Left colon (tissue), 2 donors: ENCODE measurements at places on chromosomes 2 and 18.

DNA sequence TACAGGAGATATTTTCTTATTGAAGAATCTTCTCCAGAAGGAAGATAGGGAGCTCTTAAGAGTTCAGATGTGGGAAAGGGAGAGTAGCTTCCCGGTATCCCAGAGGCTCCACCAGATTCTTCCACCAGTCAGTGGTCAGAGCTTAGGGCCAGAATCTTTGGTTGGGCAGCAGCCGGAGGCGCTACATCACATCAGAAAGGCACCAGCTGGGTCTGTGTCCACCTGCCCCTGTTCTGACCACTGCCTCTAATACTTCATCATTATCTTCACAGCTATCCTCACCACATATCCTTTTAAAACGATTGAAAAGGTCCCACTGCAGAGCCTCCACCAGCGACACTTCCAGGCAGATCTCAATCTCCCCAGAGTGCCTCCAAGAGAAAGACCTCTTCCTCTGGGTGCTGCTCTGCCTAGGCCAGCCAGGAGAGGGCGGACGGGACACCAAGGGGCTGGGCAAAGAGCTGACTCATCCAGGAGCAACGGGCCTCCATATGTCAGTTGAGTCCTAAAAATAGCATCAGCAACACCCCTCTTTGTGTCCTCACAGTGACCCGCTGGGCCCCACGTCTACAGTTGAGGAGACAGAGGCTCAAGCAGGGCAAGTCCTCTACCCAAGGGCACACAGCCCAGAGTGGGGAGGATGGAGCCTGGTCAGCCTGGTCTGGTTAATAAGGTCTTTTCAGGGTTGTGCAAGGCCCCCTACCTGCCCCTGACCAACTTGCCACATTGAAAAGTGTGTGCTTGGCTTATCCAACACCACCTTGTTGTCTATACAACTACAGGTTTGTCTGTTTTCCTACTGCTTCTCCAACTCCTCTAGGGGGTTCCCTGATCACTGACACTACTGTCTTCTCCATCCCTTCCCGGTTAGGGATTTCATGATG lies 81.2 kb downstream of the ADD2 start:
- DNase-seq: no peak

DNA sequence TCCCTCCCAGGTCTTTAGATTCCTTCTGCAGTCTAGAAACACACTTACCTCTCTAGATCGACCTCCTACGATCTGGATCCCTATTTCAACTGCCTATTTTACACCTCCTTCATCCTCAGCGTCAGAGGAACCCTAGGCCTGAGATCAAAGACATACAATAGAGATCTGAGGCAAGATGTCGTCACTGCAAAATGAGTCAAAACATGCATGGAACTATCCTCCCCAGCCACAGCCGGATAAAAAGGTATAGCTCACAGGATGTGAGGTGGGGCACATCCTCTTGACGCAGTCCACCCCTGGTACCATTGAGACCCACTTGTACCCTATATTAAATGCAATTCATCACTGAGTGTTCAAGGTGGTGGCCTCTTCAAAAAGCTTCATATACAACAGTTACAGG lies 63.7 kb upstream of the DNAJC10 start:
- DNase-seq: no peak

GRCh38 chr2:145771525-145771924 lies 1251.6 kb upstream of the ZEB2 start:
- DNase-seq: no peak

DNA sequence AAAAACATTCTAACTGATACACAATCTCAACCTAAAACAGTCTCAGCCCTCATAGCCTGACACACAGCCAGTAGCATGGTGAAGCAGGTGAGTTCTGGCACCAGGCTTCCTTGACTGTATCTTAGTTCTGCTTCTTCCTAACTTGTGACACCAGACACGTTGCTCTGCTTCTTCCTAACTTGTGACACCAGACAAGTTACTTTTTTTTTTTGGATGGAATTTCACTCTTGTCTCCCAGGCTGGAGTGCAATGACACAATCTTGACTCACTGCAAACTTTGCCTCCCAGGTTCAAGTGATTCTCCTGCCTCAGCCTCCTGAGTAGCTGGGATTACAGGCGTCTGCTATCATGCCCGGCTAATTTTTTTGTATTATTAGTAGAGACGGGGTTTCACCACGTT lies 6.7 kb upstream of the ATG16L1 start:
- DNase-seq: no peak

GRCh38 chr18:13296867-13297574 lies 78.5 kb downstream of the LDLRAD4 start:
- DNase-seq: no peak
